ENCODE measurements at places on chromosomes 1 and 21. TPM values are rescaled to one million over a fixed set of nuclear protein-coding genes. Genes with fewer than 3 reads are reported as not detected.

- no peak for DNase-seq
Measured at GRCh38 chr21:19608101-19608621, 1204.6 kb upstream of the TMPRSS15 start.

DNA sequence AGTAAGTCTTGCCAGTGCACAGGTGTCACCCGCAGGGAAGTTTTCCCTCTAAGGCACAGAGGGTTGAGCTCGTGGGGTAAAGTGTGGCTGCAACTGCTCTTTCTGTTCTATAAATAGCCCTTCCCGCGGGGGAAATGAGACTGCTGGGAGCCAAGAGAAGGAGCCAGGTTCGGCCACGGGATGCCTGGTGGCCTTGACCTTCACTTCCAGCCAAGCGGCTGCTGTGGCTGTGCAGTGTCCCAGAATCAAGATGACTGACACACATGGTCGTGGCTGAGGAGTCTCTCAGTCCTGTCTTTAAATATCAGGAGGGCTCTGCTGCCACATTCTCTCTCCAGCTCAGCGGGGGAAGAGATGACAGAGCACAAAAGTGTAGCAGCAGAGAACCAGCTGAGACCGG lies 154.1 kb upstream of the VAMP3 start:
- no peak for DNase-seq

DNA sequence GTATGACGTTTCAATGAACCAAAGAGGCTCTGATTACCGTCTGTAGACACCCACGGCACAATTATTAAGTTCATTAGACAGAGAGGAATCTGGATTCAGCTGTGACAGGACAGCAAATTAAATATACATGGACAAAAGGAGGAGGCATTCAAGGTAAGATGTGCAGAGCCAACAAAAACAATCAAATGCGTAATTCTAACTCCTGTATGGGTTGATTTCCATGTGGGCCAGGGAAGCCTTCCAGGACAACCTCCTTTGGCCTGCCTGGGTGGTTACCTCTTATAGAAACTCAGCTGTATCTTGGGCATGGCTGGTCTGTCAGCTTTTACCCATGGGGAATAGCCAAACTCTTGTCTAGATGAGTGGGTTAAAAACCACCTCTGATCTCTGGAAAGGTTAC lies 43.8 kb downstream of the CCN1 start:
- DNase-seq = no peak

DNA sequence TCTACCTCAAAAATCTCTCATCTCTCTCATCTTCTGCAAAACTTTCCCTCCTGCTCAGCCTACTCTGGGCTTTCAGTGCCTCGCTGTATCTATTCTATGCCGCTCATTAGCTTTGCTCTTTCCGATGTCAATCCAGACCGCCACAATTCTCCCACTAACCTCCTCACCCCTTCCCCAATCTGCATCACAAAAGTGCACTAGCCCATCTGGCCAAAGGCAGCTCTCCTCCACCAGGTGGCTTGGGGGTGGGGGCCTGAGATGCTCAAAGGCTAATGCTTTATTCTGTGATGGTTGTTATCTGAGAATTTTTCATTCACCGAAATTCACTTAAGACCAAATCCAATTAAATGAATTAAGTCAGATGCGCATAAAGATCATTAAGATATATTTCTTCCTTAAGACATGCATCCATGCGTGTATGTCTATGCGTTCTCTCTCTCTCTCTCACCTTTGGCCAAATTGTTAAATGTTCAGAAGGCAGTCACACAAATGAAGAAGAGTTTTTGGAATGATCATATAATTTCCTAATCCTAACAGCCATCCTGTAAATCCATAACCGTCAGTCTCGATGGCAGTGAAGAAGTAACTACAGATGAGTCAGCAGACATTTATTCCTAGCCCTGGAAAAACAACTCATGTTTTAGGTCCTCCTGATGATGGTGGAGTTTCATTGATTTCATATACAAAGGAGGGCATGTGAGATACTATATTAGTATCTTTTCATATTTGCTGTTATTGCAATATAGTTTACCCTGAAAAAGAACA lies 111.3 kb downstream of the C1orf21 start:
- DNase-seq = no peak

DNA sequence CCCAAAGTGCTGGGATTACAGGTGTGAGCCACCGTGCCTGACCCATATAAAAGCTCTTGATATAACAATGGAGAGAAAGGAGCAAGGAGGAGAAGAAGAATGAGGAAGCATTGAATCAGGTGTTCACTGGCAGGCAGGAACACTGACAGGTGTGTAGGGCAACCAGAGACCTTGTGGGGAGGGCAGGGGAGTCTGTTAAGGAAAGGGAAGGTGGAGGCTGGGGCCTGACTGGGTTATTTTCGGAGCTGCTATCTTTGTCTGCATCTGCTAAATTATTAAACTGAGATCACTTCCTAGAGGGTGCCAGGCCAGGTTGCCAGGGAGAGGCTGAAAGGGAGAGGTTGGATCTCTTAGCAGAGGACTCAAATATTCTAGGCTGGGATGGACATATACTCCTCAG lies 6.8 kb upstream of the TRNP1 start:
- no peak for DNase-seq

The CNR2 gene
- under 0.01 TPM for total RNA-seq

DNA sequence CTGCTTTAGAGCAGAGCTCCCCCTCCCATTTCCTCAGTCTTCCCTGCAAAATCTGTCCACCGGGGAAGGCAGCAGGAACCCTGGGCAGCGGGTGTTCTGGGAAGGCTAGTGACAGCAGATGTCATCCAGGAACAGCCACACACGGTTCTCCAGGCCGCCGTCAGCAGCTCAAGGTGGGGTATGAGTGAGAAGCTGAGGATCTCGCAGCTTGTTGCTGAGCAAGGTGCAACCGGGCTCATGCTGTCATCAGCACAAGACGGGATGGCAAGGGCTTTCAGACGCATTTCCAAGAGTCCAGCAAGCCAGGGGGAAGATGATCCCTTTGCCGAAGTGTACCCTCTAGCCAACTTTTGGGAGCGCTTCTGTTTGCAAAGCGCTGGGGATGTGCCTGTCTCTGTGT lies 23.0 kb upstream of the SPSB1 start:
- DNase-seq = no peak

GRCh38 chr1:7267493-7267892 lies 482.2 kb downstream of the CAMTA1 start:
- peak; percentile 10 for DNase-seq

DNA sequence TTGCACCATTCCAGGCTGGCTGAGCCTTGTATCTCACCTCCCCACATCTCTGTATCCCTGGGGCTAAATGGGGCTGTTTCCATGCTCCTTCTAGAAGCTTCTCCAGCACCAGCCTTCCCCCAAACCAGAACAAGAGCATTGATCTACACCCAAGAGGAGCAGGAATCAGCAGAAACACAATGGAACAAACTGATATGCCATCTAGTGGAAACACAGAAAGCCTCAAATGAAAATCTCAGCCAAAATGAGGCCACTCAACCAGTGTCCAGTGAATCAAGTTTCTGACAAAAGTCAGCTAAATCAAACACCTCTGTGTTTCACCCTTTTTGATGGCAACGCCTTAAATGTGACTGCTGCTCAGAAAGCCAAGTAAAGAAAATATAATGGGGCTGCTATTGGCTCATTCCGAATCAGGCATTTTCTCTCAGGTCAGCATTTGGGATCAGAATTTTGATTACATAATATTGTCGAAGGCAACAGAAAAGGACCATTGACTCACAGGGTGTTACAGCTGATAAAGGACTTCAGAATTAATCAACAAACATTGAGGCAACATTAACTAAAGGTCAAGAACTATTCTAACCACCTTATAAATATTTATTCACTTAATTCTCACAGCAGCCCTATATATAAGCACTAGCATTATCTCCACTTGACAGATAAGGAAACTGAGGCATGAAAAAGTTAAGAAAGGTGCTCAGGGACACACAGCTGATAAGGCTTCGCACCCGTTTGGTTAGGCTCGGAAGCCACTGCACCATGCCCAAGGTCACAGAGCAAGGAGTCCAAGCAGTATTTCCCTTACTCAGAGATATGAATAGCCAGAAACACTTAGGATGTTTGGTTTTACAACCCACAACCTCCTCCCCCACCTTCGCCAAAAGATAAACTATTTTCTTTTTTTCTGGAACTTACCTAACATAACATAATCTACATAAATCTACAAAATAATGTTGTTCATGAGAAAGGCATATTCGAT lies 85.8 kb upstream of the KCNJ15 start:
- DNase-seq = peak; percentile 15

GRCh38 chr1:3292051-3292722 lies 162.3 kb upstream of the ARHGEF16 start:
- no peak for DNase-seq

All from fibroblast of the aortic adventitia (primary cell).